ENCODE measurements at places on chromosomes 11 and 22. TPM values are rescaled to one million over a fixed set of nuclear protein-coding genes. Genes with fewer than 3 reads are reported as not detected.

CBY1 gene
- total RNA-seq = 15.2 TPM

RTN4R gene
- 5.6 TPM for total RNA-seq

CLDN25 gene
- not detected for total RNA-seq

NDUFS8 gene
- 378 TPM for total RNA-seq

WNT7B gene
- total RNA-seq = 135 TPM

PRG3 gene
- total RNA-seq = not detected

Measured in A549 treated with RU486 at 1 μM for 4 hours (cell line).